SK-N-SH (cell line): ENCODE measurements at places on chromosomes 2 and 18. TPM values are rescaled to one million over a fixed set of nuclear protein-coding genes. Genes with fewer than 3 reads are reported as not detected.
A peak's percentile ranks its signal among the peaks of the same experiment; 100 is the strongest.

GRCh38 chr2:45172760-45173392, 163.6 kb upstream of the SIX2 start:
- no peak for DNase-seq
- peaks cover 11% of the 10 kb centered on the region for H3K4me1 ChIP-seq
- no peaks in the 10 kb centered on the region for H3K36me3 ChIP-seq
- H3K27me3 ChIP-seq: no peaks in the 10 kb centered on the region

- no peaks in the 10 kb centered on the region for H3K27me3 ChIP-seq
- H3K4me1 ChIP-seq: no peaks in the 10 kb centered on the region
- peaks cover 23% of the 10 kb centered on the region for H3K36me3 ChIP-seq
- no peak overlapping the region for H3K4me3 ChIP-seq
Observed at GRCh38 chr18:9240270-9240669, 94.3 kb upstream of the TWSG1 start.

GRCh38 chr2:17306706-17307105, 211.5 kb downstream of the RAD51AP2 start:
- no peak for DNase-seq
- H3K27ac ChIP-seq: no peak overlapping the region
- no peak overlapping the region for H3K4me3 ChIP-seq
- no peaks in the 10 kb centered on the region for H3K36me3 ChIP-seq

Gene ABCB11
- polyA plus RNA-seq: not detected in 2 replicates

- DNase-seq: no peak
- H3K27ac ChIP-seq: no peak overlapping the region
Observed at GRCh38 chr2:68726608-68727367, 7.8 kb upstream of the ARHGAP25 start.

Gene WBP1
- 184 and 193 TPM in 2 replicates for polyA plus RNA-seq

Gene TEKT4
- not detected in 2 replicates for polyA plus RNA-seq

GRCh38 chr2:181459621-181460021, 2.4 kb downstream of the ITGA4 start:
- H3K27ac ChIP-seq: peak overlapping the region; percentile 6; the same call in 1 of the 2 replicates
- no peaks in the 10 kb centered on the region for H3K36me3 ChIP-seq
- DNase-seq: no peak
- H3K4me3 ChIP-seq: no peak overlapping the region; the same call in 1 of the 2 replicates

Gene NGEF
- 1.2 and 1.4 TPM in 2 replicates for polyA plus RNA-seq

- no peak overlapping the region for H3K27ac ChIP-seq
- no peak for DNase-seq
- H3K27me3 ChIP-seq: no peaks in the 10 kb centered on the region
- H3K4me3 ChIP-seq: no peak overlapping the region
- H3K36me3 ChIP-seq: peaks cover 24% of the 10 kb centered on the region
Observed at GRCh38 chr2:203225423-203226039, 13.3 kb upstream of the CYP20A1 start.

Gene IL36RN
- not detected in 2 replicates for polyA plus RNA-seq

DNA sequence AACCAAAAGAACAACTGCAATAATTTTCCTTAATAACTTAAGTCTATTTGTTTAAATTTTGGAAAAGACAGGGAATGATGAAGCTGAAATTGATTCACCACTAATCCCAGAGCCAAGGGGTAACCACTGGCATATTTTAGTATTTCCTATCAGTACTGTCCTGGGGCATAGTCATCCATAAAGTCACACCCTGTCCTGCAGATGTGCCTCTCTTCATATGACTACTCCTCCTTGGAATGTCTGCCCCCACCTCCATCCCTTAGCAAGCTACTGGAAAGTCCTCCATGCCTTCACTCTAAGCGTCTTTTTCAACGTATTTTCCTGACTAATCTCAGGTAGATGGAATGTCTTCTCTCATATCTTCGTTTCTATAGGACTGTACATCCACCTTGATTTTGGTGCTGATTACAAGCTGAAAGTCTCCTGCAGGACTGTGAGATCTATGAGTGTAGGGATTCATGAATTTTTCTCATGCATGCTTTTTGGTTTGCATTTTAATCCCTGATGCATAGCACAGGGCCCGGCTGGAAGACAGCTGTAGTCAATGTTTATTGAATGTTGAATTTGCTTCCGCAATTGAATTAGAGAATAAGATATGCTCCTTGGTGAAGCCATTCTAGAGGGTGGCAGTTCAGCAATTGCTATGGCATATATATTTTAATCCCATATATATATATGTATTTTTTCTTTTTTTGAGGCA, 85.6 kb downstream of the MOGAT1 start:
- no peak overlapping the region for H3K27ac ChIP-seq
- no peak for DNase-seq
- H3K4me3 ChIP-seq: no peak overlapping the region
- H3K27me3 ChIP-seq: no peaks in the 10 kb centered on the region

Gene LRPPRC
- 31.4 and 38.8 TPM in 2 replicates for polyA plus RNA-seq

GRCh38 chr2:174997110-174997509, 8.1 kb downstream of the CHN1 start:
- no peaks in the 10 kb centered on the region for H3K36me3 ChIP-seq
- peaks cover 25% of the 10 kb centered on the region for H3K4me1 ChIP-seq
- DNase-seq: no peak
- no peak overlapping the region for H3K4me3 ChIP-seq

DNA sequence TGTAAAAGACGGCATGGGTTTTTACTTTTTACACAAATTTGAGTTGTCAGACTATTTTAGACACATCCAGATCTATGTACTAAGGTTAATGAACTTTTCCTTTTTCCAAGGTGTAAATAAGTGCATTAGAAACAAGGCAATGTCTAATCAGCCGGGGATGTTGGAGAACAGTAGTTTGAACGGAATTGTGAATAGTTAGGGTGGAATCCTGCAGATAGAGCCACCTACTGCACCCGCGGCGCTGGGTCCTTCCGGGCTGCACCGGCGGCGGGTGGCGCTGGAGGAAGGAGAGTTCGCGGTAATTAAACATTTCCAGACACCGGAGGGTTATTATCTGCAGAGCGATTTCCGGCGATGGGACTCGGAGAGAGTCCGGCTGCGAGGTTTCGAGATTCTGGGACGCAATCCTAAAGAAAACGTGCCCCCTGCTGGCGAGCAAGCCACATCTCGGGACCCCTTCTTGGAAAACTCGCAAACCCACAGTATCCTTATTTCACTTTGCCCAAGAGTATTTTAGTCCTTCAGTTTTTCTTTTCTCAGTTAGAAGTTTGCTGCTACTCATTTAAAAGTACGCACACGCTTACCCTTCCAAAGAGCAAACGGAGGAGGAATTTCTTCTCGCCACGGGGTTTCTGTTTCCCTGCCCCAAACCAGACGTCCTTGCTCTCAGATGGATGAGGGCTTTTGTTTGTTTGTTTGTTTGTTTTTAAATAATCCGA, 4.5 kb upstream of the OSR1 start:
- no peaks in the 10 kb centered on the region for H3K27me3 ChIP-seq
- H3K27ac ChIP-seq: peak overlapping the region; percentile 59; the same call in 1 of the 2 replicates
- peak overlapping the region; percentile 66 for H3K4me3 ChIP-seq
- H3K4me1 ChIP-seq: peaks cover 19% of the 10 kb centered on the region; the same call in 1 of the 2 replicates

GRCh38 chr2:97707362-97708047, 5.9 kb upstream of the ZAP70 start:
- H3K4me3 ChIP-seq: no peak overlapping the region
- H3K27ac ChIP-seq: no peak overlapping the region
- DNase-seq: no peak
- H3K36me3 ChIP-seq: no peaks in the 10 kb centered on the region

DNA sequence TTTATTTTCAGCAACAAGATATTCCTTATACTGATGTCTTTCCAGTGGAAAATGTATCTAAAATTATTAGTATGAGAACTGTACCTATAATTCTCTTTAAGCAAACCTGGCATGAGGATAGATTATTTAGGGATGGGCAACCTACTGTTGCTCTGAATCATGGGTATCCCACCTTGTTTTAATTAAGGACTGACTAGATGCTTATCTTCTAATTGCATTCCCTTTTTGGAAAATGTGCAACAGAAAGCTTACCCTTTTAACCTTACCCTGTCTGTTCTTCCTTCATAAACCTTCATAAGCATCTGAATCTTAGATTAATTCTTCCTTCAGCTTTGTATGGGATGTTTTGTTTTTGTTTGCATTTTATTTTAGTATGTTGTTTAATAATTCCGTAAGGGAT, 110.3 kb downstream of the TAF4B start:
- H3K27me3 ChIP-seq: no peaks in the 10 kb centered on the region
- no peaks in the 10 kb centered on the region for H3K36me3 ChIP-seq
- H3K4me1 ChIP-seq: no peaks in the 10 kb centered on the region; the same call in 1 of the 2 replicates
- H3K4me3 ChIP-seq: no peak overlapping the region
- peak; percentile 38 for DNase-seq

DNA sequence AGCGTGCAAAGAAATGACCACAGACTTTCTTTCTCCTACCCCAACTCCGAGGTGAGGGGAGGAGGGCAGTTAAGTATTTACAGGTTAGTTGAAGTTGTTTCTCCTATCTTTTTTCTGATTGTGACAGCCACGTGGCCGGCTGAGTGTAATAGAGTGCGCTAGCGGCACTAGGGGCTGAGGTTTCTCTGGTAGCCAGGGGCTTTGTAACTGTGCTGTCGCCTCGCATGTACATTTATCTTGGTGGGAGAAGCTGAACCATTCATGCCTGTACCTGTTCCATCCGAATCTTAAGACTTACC, 214.1 kb upstream of the STON1 start:
- H3K36me3 ChIP-seq: no peaks in the 10 kb centered on the region
- H3K4me3 ChIP-seq: peak overlapping the region; percentile 100
- H3K27ac ChIP-seq: peak overlapping the region; percentile 92; the same call in 1 of the 2 replicates
- peaks cover 10% of the 10 kb centered on the region for H3K4me1 ChIP-seq

Gene CASP10
- polyA plus RNA-seq: 0.12 and 0.31 TPM in 2 replicates
